Stimulated activated naive B cell treated with anti-CD40 and anti-IgM and Interleukin-4, amounts not matched to agents 10 μg/mL and 1 μg/mL and 100 μg/mL, for 72 hours (primary cell): ENCODE measurements at places on chromosomes 12 and 14.

- DNase-seq, result no peak
Measured at GRCh38 chr14:30271811-30272323, 287.1 kb upstream of the G2E3 start.

GRCh38 chr12:85260447-85260846, 19.6 kb upstream of the ALX1 start:
- no peak for DNase-seq

GRCh38 chr12:79294590-79294989, 396.2 kb downstream of the PAWR start:
- no peak for DNase-seq

DNA sequence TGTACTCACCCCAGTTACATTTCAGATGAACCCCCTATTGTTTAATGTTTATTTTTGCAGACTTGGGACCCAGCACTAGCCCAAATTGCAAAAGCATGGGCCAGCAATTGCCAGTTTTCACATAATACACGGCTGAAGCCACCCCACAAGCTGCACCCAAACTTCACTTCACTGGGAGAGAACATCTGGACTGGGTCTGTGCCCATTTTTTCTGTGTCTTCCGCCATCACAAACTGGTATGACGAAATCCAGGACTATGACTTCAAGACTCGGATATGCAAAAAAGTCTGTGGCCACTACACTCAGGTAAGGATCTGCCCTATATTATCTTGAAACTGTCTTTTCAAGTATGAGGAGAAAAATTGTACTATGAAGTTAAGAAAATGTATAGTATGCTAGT, 1.2 kb downstream of the GLIPR1 start:
- DNase-seq, result no peak

GRCh38 chr12:3078086-3078820, 1.1 kb downstream of the TSPAN9 start:
- DNase-seq, result no peak

DNA sequence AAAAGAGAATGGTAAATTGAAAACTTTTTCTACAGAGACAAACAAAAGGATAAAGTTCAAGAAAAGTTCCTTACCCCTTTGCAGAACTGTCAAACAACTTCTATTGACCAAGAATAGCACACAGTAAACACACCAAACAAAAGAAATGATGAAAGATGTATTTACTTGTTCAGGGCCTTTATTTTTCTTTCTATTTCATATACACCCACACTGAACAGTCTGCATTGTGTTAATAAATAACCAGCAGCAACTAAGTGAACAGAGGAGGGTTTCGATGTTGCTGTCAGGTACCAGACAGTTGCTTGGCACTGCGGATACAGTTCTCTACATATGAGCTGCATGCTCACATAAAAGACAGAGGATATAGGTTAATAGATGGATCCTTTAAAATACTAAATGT, 122.1 kb downstream of the SOX5 start:
- no peak for DNase-seq

GRCh38 chr12:80551897-80552296, 107.9 kb downstream of the PTPRQ start:
- no peak for DNase-seq

DNA sequence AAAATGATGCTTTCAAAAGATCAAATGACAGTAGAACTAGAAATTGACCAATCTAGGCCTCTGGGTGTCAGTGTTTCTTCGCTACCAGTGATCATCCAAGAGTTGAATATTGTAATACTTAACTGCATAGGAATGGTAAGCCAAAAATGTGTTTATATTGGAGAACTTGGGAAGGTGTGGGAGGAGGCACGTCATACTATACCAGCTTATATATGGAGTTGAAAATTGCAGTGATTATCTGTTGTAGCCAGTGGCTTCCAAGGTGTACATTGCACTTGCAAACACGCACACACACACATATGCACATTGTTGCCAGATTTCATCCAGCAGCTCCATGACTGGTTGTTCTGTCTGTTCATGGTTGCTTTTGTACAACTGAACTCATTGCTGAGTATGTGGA, 36.1 kb downstream of the EID3 start:
- no peak for DNase-seq

DNA sequence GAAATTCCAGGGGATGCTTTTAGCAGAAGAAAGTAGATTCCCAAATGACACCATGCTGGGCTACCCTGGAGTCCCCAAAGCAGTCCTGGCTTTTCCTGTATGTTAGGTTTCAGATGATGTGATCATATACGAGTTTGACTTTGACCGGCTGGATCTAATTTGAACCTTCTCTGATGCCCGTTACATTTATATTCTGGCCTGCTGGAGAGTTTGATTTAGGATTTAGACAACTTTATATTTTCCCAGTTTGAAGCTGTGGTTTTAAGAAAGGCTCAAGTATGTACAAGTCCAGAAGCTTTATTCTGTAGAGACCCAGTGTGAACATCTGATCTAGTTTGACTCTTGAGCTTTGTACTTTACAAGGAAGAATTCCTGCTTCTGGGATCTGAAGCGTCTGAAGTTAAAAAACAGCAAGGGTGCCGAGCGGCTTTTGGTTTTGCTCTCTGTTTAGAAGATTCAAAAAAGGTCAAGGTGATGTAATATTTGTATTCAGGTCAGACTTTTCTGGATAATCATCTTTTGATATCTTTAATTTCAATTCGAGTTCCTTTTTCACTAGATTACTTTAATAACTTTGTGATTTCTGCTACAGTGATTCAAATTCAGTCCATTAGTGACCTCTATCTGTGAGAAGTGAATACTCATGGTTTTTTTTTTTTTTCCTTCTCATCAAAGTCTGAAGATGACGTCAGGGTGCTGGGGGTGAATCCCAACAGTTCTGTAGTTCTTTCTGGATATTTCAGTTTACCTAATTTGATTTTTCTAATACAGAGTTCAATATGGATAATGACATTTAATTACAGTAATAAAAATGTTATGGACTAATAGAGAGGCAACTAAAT, 6.3 kb downstream of the FLRT2 start:
- DNase-seq, result no peak

- no peak for DNase-seq
Measured at GRCh38 chr12:121770388-121770787, 23.1 kb downstream of the RHOF start.

GRCh38 chr14:80212023-80212397, 706 bp upstream of the DIO2 start:
- no peak for DNase-seq

- DNase-seq, result no peak
Measured at GRCh38 chr14:89748004-89748403, 206.5 kb downstream of the EFCAB11 start.

DNA sequence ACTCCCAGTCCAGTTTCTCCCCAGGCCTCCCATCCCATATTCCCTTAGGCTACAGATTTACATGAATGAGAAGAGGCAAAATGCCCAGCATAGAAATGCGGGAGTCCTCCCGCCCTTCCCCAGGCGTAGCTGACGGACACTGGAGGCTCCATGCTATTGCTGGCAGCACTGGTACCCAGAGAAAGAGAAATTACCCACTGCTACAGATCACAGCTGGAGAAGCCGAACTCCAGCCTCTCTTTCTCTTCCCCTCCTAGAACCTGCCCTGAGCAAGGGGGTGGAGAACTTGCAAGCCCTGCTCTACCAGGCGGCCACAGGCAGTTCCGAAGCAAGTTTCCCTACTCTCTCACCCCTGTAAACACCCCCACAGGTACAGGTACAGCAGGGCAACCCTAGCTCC, 3.6 kb downstream of the LTBR start:
- DNase-seq, result no peak

GRCh38 chr12:125503128-125503527, 437.9 kb downstream of the AACS start:
- DNase-seq, result no peak

DNA sequence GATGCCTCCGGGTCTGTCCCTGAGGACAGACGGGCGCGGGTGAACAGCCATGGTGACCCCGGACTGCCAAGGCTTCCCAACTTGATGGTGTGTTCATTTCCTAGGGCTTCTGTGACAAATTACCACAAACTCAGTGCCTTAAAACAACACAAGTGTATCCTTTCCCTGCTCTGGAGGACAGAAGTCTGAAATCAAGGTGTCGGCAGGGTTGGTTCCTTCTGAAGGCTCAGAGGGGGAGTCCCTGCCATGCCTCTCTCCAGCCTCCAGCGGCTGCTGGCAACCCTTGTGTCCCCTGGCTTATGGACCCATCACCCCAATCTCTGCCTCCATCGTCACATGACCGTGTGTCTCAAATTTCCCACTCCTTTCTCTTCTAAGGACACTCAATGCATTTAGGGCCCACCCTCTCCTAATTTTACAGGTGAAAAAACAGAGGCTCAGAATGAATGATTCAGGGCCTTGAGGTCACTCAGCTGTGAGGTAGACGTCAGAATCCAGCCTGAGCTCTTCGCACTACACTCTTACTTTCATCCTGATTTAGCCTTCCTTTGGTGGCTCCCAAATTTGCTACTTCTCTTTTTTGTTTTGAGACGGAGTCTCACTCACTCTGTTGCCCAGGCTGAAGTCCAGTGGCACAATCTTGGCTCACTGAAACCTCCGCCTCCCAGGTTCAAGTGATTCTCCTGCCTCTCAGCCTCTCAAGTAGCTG, 45.4 kb downstream of the VCPKMT start:
- peak; percentile 25 for DNase-seq

DNA sequence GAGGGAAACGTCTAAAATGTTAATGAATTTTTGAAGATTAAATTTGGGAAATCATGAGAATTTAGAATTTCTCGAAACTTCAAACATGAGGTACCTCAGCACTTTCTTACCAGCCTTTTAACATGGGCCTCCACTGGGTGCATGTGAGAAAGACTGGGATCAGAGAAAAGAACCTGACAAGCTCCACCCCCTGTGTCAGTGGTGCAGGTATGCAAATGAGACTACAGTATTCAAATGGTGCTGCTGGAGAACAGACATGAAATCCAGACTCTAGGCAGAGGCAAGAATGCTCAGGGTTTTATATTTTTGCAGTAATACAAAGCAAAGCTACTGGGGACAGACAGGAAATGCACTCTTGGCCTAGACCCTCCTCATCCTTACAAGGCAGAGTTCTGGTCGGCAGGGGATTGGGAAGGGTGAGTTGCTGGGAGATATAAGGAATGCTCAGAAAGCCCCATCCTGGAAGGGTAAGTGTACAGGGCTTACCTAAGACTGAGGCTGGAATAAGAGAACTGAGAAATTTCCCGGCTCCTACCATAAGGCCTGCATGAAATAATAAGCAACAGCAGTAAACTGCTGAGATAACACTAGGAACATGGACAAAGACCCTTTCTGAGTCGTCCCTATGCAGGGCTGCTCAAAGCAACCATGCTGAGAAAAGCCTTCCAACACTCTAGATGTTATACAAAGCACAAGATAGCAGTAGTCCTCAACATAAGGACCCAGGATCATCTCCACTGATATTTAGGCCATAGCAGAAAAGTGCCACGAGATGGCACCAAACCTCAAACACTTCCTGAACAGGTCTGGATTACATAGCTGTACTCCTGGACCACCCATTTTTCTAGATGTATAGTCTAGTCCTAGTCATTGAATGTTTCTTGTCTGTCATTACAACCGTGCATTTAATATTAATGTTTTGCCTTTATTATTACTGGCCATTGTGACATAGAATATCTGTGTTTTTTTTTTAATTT, 260.8 kb downstream of the RASSF9 start:
- DNase-seq, result peak; percentile 8

- DNase-seq, result no peak
Measured at GRCh38 chr14:21081521-21082142, 11.5 kb downstream of the ARHGEF40 start.

DNA sequence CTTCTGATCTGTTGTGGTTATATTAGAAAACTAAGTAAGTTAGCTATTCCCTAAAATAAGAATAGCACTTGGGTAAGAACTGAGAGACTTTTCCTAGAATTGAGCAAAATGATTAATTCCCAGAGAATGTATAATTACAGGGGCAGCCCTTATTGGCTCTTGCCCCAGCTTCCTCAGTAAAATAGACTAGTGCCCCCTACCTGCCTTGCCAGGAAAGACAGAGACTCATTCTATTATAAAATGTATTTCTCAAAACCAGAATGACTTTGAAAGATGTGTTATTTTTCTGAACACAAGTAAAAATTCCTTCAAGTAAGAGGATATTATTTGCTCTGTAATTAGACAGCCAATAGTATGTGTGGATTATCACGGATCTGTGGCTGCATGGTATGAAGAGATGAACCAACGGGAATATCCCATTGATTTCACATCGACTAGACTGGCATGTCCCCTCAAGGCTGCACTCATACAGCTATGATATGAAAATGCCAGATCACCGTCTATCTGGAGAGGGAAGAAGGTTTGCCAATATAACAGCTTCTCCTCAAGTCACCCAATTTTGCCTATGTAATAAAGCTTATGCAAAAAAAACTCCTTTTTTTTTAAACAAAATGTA, 7.4 kb upstream of the GLRX5 start:
- no peak for DNase-seq

- DNase-seq, result no peak
Measured at GRCh38 chr12:127761880-127762279, 505.1 kb upstream of the TMEM132C start.

DNA sequence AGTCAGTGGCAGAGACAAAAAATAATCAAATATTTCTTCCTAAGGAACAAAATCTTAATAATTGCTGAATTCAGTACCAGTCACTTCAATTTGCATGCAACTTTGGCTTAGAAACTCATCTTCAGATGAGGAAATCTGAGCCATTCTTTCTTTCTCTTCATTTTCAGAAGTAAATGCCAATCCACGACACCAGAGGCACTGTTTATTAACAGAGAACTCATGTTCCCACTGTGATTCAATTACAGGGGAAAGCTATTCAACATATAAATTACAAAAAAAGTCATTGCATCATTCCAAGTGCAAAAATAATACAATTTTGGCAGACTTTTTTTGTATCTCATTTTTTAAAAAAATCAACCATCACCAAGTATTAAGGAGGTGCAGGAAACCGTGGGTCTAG, 816.1 kb upstream of the TMEM132C start:
- DNase-seq, result no peak

DNA sequence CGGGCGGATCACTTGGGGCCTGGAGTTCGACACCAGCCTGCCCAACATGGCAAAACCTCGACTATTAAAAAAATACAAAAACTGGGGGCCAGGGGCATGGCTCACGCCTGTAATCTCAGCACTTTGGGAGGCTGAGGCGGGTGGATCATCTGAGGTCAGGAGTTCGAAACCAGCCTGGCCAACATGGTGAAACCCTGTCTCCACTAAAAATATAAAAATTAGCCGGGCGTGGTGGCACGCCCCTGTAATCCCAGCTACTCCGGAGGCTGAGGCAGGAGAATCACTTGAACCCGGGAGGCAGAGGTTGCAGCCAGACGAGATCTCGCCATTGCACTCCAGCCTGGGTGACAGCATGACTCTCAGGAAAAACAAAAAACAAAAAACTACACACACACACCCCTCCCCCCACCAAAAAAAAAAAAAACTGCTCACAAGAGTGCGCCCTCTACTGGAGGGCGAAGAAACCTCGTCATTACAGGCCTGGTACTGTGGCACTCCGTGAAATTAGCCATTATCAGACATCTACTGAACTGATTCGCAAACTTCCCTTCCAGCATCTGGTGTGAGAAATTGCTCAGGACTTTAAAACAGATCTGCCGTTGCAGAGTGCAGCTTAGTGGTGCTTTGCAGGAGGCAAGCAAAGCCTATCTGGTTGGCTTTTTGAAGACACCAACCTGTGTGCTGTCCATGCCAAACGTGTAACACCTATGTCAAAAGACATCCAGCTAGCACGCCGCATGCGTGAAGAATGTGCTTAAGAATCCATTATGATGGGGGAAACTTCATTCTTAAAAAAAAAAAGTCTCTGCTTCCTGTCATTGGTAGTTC, 7.7 kb downstream of the PPP1R3E start:
- DNase-seq, result peak; percentile 28
